ENCODE measurements at places on chromosomes 7 and 10.

DNA sequence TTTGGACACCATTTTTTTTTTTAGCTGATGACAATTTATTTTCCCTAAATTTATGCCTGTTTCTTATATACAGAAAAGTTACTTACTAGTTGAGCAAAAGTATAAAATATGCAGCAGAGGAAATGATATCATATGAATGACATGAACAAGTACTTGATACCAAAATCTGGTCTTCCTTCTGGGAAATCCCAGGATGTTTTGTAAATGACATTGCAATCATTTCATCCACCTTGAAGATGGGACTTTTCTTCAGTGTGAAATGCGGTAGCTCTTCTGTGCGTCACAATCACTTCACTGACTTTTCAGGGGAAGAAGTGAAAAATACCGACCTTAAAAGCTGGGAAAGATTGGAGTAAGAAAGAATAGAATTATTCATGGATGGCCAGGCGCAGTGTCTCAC lies 23.8 kb downstream of the C1QL3 start:
- no peak for DNase-seq

DNA sequence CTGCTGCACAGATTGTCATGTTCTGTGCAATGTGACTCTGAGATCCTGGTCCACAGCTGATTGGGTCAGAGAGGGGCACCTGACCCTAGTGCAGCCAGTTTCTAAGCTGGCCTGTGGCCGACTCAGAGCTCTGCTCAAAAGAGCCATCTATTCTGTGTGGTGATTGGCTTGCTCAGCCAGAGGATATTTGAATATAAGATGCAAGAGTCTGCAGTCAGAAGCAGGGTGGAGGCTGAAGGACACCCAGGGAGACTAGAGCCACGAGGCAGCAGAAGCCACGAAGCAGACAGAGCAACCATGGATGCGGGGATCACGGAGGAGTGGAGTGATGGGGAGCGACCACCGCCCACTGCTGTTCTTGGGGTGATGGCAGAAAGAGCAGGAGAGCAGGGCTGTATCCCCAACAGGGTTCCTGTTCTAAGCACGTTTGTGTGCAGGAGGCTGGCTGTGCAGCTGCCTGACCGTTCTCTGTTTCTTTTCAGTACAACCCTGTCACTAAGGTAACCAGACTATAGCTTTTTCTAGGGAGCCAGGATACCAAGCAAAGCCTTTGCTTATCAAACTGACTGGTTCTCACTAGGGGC lies 19.5 kb upstream of the RHEB start:
- DNase-seq: no peak

DNA sequence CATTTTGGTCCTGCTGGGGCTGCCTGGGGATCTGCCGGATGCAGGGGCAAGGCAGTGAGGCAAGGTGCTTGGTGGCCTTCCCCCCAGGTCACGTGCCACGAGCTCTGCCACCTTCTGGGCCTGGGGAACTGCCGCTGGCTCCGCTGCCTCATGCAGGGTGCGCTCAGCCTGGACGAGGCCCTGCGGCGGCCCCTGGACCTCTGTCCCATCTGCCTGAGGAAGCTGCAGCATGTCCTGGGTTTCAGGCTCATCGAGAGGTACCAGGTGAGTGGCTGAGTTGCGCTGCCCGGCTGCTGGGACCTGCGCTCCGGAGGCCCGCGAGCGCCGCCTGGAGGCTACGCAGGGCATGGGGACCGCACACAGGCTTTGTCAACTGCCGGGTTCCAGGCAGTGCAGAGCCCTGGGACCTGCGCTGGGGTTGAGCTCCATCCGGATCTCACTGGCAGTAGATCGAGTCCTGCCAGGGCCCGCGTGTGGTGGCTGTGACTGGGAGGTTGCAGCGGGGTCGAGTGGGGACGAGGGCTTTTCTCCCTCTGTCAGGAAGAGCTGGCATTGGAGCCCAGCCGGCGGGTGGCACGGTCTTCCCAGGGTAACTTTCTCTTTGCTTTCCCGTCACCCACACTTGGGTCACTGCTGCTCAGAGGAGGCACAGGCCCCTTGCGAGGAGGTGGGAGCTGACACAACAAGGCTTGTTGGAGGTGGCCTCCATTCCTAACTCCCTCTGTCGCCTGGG lies 21.7 kb downstream of the AMZ1 start:
- DNase-seq: peak; percentile 85

GRCh38 chr10:72016608-72017300 lies 52.6 kb downstream of the CHST3 start:
- DNase-seq: no peak

GRCh38 chr10:17247210-17247609 lies 19.2 kb downstream of the VIM start:
- DNase-seq: no peak

- no peak for DNase-seq
Observed at GRCh38 chr7:152931633-152932032, 172.1 kb downstream of the ACTR3B start.

DNA sequence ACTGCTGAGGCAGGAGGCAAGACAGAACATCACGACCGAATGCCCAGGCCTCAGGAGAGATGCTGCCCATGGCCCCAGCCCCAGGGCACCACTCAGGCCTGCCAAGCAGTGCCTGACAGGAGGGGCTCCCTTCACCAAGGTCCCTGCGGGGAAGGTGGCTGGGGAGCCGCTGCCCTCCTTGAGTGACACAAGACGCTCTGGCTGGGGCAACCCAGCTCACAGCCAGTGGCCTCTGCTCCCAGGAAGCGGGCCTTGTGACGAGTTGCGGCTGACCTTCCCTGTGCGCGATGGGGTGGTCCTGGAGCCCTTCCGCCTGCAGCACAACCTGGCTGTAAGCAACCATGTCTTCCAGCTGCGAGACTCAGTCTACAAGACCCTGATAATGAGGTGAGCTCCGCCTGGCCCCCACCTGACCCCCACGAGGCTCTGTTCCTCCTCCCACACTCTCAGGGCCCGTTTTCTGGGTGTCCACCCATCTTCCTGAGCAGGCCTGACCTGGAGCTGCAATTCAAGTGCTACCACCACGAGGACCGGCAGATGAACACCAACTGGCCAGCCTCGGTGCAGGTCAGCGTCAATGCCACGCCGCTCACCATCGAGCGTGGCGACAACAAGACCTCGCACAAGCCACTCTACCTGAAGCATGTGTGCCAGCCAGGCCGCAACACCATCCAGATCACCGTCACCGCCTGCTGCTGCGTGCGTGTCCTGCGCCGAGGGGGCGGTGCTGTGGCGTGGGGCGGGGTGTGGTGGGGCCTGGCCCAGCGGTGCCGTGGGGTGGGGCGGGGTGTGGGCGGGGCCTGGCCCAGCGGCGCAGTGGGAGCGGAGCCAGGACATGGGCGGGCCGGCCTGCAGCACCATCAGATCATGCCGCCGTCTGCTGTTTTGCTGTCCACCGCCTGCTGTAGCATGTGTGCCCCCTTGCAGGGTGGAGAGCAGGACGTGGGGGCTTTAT lies 12.8 kb downstream of the ZMIZ2 start:
- DNase-seq: no peak

- DNase-seq: no peak
Observed at GRCh38 chr7:154841731-154842331, 161.1 kb downstream of the PAXIP1 start.

- DNase-seq: no peak
Observed at GRCh38 chr7:105648561-105649401, 67.5 kb upstream of the EFCAB10 start.

GRCh38 chr7:123579416-123579815 lies 21.8 kb upstream of the NDUFA5 start:
- DNase-seq: no peak

GRCh38 chr7:157222687-157223086 lies 84.0 kb downstream of the UBE3C start:
- DNase-seq: no peak

DNA sequence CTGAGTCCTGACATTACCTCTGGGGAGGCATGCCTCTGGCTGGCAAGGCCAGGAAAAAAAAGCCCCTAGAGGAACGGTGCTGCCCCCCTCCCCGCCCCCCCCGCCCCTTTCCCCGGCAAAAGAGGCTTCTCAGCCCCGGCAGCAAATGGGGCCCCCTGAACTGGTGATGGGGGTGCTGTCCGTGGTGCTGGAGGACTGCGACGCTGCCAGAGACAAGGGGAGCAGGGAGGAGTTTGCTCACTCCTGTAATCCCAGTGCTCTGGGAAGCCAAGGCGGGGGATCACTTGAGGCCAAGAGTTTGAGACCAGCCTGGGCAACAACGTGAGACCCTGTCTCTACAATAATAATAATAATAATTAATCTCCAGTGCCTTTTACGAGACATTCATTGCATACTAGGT lies 23.7 kb downstream of the SRRM3 start:
- DNase-seq: no peak

- DNase-seq: no peak
Observed at GRCh38 chr7:121273467-121274167, 55.2 kb upstream of the WNT16 start.

DNA sequence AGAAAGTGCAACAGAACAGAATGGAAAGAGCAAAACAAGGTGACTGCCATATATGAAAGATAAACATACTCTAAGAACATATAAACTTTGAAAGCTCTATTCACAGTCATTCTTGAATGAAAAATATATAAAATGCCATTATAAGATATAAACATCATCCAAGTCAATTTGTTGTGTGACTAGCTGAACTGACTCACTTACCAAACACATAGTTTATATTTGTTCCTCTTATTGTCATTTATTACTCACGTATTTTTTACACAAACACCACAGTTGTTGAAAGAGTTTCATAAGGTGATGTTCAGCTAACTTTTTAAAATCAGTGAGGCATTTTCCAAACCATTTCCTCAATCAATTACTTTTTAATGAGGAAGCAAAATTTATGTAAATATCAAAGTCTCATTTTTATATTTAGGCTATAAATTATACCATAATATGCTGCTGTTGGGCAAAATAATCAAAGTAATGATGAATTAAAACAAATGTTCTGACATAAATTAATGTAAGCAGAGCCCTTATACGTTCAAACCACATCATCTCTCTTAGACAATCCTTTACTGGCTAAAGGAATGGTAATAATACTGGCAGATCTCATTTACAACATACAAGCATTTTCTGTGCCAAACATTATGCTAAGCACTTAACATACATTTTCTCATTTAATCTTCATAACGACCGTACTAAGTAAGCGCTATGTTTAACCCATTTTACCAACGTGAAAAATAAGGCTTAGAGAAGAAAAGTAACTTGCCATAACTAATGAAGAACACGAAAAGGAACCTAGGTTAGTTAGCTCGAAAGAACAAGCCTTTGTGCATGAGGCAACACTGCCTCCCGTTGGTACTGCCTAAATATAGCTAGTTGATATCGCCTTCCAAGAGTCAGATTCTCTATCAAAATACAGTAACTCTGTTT lies 7.3 kb downstream of the LRRN3 start:
- no peak for DNase-seq

DNA sequence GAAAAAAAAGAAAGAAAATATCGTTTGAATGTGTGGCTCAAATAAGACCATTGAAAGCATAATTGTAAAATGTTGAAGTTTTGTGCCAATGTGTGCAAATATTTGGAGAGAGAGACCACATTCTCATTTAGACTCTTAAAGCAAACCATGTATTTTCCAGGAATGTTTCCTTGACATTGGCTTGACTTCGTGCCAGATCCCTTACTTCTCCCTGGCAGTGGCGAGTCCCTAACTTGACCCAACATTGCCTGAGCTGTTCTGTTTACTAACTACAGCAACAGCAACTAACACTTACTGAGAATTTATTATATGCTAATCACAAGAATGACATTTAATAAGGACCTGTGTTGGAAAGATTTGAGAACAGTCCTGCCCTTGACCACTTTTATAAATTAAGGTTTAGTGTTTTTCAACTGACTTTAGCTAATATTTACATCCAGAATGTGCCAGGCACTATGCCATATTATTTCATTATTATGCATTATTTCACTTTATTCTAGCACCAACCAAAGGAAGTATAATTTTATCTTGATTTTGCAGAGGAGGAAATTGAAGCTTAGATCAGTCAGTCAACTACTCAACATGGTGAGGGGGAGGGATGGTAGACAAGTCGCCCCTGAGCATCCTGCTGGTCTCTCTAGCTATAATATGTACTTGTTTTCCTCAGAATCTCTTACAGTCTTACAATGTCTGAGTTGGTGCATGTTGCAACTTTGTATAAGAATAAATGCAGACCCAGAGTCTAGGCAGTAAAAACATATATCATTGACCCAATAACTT lies 29.7 kb downstream of the ZNF467 start:
- no peak for DNase-seq

DNA sequence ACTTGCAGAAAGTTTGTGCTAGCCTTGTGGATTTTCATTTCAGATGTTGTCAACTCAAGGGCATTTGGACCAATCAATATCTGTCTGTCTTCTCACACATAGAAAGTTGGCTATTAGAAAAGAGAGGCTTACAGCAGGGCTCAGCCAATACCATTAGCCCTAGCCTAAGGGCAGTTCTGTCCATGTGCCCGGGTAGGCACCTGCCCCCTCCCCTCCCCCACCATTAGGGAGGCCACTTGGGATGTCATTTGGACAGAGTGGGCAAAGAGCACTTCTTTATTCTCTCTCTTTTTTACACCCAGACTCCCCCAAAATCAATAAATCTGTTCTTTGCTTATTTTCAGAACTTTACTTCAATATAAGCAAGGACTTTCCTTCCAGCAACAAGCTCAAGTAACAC lies 188.5 kb upstream of the MKI67 start:
- DNase-seq: no peak

DNA sequence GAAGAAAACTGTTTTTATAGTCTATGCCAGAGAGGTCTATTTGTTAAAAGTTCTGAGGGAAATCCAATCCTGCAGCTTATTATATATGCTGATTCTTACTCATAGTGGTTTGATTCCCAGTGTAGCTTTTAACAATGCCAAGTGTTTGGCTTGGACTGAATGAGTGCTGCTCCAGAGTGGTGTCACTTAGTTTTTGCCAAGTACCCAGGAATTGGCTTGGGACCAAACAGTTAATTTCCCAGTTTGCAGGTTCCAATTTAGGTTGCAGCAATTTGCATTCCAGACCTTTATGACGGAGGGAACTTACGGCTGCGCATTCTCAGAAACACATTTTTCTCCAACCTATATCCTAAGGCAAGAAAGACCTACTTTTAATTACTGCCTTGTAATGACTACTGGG lies 32.4 kb downstream of the NSUN6 start:
- no peak for DNase-seq

GRCh38 chr7:77428777-77429231 lies 12.7 kb upstream of the GSAP start:
- DNase-seq: no peak

- DNase-seq: no peak
Observed at GRCh38 chr10:114482480-114483304, 78.4 kb upstream of the AFAP1L2 start.

- no peak for DNase-seq
Observed at GRCh38 chr10:9163699-9164098, 1109.2 kb downstream of the GATA3 start.

GRCh38 chr10:73287441-73287840 lies 35.0 kb upstream of the MRPS16 start:
- no peak for DNase-seq

DNA sequence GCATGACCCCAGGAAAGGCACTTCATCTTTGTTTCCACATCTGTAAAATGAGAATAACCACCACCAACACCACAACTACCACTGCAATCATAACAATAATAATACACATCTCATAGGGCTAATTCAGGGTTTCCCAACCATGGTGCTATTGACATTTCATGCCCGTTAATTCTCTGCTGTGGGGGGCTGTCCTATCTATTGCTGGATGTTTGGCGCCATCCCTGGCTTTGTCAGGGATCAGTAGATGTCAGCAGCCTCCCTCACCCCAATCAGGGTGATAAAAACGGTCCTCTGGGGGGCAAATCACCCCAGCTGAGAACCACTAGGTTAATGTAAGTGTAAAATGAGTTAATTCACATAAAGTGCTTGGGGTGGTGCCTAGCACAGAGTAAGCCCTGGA lies 145.8 kb downstream of the EMX2 start:
- no peak for DNase-seq

- DNase-seq: no peak
Observed at GRCh38 chr10:78405231-78405630, 371.6 kb downstream of the RPS24 start.

GRCh38 chr7:81277691-81278090 lies 358.8 kb upstream of the SEMA3C start:
- no peak for DNase-seq

Measured in GM18507 (cell line).